ENCODE measurements at places on chromosomes 7 and 10.

GRCh38 chr7:30543813-30544525 is 39.3 kb upstream of the GGCT start:
- DNase-seq, result no peak

- DNase-seq, result no peak
These were observed 526.2 kb upstream of the PFKP start for GRCh38 chr10:2541176-2541575.

GRCh38 chr7:386385-386784 is 96.4 kb downstream of the FOXL3 start:
- DNase-seq, result no peak

DNA sequence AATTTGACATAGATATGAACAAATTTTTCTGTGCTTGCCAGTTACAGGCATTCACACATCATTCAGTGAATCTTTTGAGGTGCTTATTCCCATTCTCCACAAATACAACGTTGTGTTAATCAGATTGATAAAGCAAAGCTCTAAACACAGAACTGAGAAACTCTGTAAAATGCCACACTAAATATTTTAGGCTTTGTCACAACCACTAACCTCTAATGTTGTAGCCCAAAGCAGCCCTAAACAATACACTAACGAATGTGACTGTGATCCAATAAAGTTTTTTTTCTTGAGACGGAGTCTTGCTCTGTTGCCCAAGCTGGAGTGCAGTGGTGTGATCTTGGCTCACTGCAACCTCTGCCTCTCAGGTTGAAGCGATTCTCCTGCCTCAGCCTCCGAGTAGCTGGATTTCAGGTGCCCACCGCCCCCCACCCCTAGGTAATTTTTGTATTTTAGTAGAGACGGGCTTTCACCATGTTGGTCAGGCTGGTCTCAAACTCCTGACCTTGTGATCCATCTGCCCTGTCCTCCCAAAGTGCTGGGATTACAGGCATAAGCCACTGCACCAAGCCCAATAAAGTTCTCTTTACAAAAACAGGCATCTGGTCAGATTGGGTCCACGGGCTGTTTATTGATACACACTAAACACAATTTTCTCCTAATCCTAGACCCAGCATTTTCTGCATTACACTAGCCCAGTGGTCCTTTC is 6.9 kb downstream of the CYCS start:
- no peak for DNase-seq

DNA sequence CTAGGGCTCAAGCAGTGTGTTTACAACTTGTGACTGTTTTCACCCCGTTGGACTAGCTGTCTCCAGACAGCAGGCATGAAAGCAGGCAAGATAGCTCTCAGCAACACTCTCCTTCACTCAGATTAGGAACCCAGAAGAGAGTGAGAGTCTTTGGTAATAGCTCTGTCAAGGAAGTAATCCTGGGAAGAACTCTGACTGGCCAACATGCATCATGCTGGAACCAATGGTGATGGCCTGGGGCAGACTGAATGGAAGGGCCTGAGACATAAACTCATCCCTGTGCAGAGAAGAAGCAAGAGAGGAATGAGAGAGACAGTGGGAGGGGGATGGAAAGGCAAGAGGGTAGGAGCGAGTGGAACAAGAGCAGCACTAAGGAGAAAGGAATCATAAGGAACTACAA is 48.9 kb downstream of the AKR1D1 start:
- DNase-seq, result no peak

GRCh38 chr7:112929421-112929820 is 139.2 kb upstream of the TMEM168 start:
- no peak for DNase-seq

- DNase-seq, result no peak
These were observed 215.7 kb upstream of the INHBA start for GRCh38 chr7:41918597-41918996.

- no peak for DNase-seq
These were observed 77.4 kb downstream of the CYP26A1 start for GRCh38 chr10:93150990-93151547.
